NCI-H446 treated with DMSO at 0.1 percent for 48 hours (cell line): ENCODE measurements at places on chromosomes 3 and 15.
A peak's percentile ranks its signal among the peaks of the same experiment; 100 is the strongest.

- DNase-seq = no peak
These were observed 1302.6 kb upstream of the EPHA6 start for GRCh38 chr3:95511828-95512227.

GRCh38 chr3:11690863-11691766 is 47.4 kb upstream of the VGLL4 start:
- no peak for DNase-seq

- no peak for DNase-seq
These were observed 89.2 kb downstream of the TAMM41 start for GRCh38 chr3:11757441-11757875.

DNA sequence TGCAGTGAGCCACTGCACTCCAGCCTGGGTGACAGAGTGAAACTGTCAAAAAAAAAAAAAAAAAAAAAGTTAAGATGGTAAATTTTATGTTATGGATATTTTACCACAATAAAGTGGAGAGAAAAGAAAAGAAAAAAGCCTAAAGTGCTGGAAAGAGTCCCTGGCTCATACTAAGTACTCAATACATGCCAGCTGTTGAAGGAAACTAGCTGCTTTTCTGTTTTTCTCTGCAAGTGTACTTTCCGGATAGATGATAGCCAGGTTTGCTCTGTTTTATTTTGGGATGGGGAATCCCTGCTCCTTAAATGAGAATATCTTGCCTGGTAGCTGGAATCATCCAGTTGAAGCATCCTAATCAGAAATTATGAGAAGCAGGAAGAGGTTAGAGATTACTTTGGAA is 10.9 kb downstream of the EID1 start:
- DNase-seq = peak; percentile 5

DNA sequence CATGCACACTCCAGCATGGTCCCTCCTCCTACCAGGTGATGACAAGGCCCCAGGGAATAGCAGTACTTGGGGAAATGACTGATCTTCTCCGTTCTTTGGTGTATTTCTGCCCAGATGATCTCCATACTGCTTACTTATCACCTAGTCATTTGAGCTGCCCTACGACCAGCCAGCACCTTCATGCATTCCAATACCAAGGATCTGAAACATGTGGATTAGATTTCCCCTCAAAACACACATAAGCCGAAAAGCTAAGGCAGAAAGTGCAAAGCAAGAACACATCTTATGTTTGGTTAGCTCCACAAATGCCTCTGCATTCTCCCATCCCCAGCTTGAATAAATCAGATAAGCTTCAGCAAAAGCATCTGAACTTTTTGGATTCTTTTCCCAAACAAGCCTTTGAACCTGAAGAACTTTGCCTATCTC is 64.8 kb upstream of the BCL6 start:
- DNase-seq = no peak

DNA sequence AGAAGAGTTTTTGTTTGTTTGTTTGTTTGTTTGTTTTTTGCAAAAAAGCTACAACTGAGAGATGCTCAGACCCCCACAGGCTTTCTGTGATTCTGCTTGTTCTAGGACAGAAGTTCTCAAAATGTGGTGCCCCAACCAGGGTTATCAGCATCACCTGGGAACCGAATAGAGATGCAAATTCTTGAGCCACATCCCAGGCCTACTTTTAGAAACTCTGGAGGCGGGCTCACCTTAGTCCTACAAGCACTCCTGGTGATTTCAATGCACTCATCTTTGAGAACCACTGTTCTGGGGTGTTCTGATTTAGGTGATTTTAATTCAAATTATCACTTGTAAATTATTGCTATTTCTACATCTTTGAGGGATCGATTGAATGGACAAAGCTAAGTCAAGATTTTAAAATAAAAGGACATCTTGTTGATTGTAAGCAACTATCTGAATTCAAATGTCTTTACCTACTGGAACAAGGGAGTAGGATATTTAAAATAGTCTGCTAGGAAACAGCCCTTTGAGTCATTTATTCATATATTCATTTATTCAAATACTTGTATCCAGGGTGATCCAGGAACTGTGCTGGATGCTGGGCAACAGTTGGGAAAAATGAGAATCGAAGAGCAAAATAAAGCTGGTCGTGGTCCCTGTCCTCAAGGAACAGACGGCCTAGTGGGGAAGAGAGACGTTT is 44.7 kb upstream of the CADPS start:
- DNase-seq = no peak

GRCh38 chr3:144593881-144594280 is 622.3 kb downstream of the DIPK2A start:
- no peak for DNase-seq

- DNase-seq = no peak
These were observed 7.9 kb downstream of the CCR4 start for GRCh38 chr3:32959371-32959770.

DNA sequence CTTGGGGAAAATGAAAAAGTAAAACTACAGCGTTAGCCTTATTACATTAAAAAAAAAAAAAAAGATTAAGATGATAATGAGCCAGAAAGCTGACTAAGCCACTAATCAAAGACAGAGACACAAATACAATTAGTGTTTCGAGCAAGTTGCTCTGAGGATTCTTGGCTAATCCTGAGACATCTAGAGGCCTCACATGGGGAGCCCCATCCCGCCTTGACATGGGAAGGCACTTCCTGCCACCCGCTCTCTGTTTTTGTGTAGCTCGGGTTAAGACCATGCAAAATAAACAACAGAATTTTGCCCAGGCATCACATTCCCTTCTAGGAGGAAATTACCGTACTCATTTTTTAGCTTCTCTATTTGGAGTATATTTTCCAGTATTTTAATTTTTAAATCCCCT is 15.3 kb downstream of the HESX1 start:
- DNase-seq = no peak

- DNase-seq = no peak
These were observed 62.7 kb upstream of the GK5 start for GRCh38 chr3:142287866-142288638.

GRCh38 chr3:143847787-143848631 is at the start of gene SLC9A9:
TSS of gene SLC9A9 (minus strand) at chr3:143848468. CDS start at chr3:143848322, 146 bp downstream.
- peak; percentile 24 for DNase-seq
